ENCODE measurements at places on chromosomes 7 and 10.

GRCh38 chr7:93194386-93194785 lies 31.9 kb downstream of the HEPACAM2 start:
- DNase-seq = no peak

GRCh38 chr10:78437407-78437768 lies 403.7 kb downstream of the RPS24 start:
- DNase-seq = no peak

- DNase-seq = no peak
Observed at GRCh38 chr7:106064316-106064715, 47.8 kb downstream of the SYPL1 start.

DNA sequence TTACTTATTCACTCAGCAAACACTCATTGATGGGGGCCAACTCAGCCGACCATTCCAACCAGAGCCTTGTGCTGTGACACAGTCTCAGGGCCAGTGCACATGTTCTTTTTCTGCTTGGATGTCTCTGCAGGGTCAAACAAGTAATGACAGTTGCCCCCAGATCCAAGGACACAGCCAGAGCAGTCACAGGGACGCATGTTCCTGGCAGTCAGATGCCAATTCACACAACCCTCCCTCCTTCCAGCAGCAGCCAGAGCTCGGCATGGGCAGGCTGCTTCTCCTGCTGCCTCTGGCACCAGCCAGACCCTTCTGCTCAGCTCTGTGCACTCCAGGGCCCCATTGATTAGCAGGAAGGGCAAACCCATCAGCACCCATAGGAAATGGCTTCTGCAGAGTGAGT lies 20.3 kb downstream of the DRGX start:
- DNase-seq = no peak

GRCh38 chr7:3301831-3302618 lies 973 bp downstream of the SDK1 start:
- DNase-seq = peak; percentile 16

GRCh38 chr7:19101472-19101871 lies 16.0 kb downstream of the TWIST1 start:
- no peak for DNase-seq

DNA sequence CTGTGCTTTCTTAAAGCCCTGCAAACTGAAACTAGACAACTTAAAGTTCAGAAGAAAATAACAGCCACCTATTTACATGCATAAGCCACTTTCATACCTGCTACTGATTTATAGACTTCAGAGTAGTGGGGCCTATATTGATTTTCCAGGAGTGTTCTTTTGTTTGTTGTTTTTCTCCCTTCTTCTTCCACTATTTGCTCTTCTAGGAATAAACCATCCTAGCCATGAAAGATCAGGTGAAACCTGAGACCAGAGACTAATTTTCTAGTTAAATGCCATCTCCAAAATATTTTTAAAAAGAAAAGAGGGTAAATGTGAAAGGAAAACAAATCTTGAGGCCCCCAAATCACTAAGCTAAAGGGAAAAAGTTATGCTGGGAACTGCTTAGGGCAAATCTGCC lies 72.4 kb upstream of the C1GALT1 start:
- DNase-seq = no peak

GRCh38 chr7:82327898-82328297 lies 115.7 kb downstream of the CACNA2D1 start:
- no peak for DNase-seq

DNA sequence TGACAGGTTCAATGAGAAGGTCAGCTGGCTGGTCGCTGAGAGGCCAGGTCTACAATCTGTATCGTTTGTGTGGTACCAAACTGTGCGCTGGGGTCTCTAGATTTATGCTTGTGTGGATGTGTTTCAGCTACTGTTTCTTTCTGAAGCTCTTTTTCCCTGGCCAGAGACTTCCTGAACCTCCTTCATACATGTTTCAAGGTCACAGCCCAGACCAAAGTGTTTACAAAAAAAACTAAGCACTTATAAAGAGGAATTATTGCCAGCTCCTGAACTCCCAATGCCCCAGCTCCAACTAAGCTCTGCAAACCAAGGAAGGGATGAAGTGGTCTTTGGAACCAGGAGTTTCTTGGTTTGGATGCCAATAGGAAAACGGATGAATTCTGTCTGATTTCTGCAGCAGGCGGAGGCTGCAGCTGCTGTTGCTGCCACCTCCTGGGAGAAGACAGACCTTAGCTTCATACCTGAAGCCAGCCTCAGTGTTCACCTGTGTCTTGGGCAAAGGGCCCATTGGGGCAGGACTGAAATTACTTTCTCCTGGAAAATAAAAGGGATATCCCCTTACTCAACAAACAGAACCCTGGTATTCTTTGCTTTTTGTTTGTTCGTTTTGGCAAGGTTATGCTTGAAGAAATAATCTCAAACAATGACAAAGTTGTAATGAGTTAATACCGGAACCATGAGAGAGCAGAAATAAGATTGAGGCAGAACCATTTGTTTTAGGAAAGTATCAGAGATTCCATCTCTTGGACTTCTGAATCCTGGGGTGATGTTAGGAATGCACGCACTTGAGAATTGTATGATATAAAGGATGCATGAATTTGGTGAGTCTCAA lies 24.6 kb upstream of the MKLN1 start:
- no peak for DNase-seq

DNA sequence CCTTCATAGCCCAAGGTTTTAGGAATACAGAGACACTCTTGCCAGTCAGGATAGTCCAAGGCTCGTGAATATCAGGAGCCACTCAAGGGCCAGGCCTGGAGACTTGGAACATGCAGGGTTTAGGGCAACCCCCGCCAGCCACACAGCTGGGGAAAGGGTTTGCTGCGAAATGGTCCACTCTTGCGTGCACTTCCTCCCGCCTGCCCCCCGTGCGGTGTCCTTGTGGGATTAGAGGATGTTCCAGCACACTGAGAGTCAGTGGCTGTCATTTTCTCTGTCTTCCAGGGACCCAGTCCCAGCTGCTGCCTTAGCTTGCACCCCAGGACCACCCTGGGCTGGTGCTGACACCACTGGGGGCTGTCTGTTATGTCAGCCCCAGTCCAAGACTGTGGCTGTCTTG lies 38.5 kb downstream of the POR start:
- DNase-seq = no peak

GRCh38 chr10:49841615-49842332 lies 79.7 kb upstream of the OGDHL start:
- no peak for DNase-seq

- no peak for DNase-seq
Observed at GRCh38 chr7:3953133-3953532, 652.1 kb downstream of the SDK1 start.

All from stimulated activated naive CD8-positive, alpha-beta T cell treated with anti-CD3 and anti-CD28 coated beads, Interleukin-15, amount 100 ng/mL, for 72 hours (primary cell).